ENCODE measurements at places on chromosomes 5 and 9. TPM values are rescaled to one million over a fixed set of nuclear protein-coding genes. Genes with fewer than 3 reads are reported as not detected.

GRCh38 chr9:136779808-136780207, 11.3 kb upstream of the TMEM141 start:
- DNase-seq = no peak

GRCh38 chr5:165892383-165892782, 2387.0 kb downstream of the MAT2B start:
- no peak for DNase-seq

DNA sequence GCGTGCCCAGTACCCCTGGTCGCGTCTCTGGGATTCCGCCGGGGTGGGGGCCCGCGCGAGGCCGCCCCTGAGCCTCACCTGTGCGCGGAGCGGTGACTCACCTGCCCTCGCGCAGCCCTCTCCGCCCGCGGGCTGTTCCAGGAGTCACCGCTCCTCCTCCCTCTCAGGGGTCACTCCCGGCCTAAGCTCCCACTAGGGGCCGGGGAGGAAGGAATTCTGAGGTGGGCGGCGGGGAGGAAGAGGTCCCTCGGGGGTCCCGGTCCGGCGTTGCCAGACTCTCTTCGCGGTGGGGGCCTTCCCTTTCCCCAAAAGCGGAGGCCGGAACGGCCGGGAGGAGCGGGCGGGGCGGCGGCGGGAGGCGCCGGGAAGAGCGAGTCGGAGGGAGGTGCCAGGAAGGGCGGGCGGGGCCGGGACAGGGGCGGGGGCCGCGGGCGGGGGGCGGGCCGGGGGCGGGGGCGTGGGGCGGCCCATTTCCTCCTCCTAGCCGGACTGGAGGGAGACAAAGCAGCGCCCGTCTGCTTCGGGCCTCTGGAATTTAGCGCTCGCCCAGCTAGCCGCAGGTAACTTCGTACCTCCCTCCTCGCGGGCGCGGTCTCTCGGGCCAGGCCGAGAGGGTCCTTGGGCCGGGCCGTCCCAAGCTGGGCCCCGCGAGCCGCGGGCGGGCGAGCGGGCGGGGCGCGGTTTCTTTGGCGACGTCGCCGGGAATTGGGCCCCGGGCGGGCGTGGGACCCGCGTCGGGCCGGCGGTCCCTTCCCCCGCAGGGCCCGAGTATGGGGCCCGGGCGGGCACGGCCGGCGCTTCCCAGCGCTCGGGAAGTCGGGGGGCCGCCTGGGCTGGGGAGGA, at the start of gene CTNNA1:
CTNNA1 (plus strand) TSS at position 475 of the 843 bp plus-strand sequence. CDS start 28,500 bp downstream, outside the sequence.
- peak; percentile 45 for DNase-seq

Gene SAXO1
- total RNA-seq = 0.10 TPM

DNA sequence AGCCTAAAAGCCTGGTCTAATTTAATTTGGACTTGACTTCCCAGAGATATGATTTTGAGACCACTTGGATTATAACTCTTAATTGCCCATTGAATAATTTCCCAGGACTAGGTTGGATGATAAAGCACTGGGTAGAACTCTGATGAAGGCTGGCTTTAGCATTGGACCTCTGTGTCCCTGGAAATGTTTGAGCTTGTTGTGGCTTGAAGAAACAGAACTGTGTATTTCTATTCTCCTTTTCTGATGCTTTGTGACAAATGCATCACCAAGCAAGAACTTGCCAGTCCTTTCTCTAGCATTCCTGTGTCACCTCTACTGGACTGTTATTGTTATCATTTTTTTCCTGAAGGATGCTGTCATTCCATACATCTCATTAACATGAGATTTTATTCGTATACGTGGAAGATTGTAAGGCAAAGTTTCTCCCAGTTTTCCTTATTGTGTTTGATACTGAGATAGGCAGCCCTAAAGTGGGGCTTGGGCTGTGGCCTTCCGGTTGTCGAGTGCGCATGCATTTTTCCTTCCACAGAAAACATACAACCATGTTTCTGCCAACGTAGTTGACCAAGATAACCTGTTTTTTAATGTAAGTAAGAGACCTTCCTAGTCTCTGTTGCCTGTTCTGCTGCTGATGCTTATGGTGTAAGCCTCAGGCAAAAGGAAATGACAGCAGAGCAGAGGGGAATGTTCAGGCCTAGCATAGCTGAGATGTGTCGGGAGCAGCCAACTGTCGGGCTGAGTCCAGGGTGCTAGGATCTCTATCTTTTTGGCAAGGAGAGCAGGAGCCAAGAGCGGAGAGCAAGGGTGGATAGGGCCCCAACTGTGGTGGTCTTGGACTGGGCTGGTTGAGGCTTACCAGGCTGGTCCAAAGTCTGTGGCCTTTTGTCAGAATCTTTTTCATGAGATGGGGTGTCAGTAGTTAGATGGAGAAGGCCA, 2.3 kb downstream of the NTRK2 start:
- DNase-seq = no peak

Gene PDE6A
- total RNA-seq = 0.17 TPM

GRCh38 chr9:136656795-136657611, 5.7 kb upstream of the EGFL7 start:
- no peak for DNase-seq

Gene EQTN
- not detected for total RNA-seq

Gene SIT1
- not detected for total RNA-seq

DNA sequence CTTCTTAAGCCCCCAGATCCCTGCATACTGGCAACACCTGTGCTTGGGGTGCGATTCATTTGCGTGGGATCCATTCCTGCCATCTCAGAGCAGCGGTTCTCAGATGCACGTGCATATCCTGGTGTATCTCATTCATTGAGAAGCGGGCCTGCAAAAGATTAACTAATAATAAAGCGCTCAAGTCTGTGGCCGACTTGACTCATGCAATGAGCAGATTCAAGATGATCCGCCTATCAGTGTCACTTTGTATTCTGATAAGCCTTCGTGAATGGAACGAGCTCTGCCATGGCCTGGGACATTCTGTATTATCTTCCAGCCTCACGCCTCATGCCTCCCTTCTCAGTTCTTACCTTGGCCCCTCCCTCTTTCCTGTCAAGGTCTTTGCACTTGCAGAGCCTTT, 22.3 kb downstream of the C1QTNF2 start:
- DNase-seq = no peak

DNA sequence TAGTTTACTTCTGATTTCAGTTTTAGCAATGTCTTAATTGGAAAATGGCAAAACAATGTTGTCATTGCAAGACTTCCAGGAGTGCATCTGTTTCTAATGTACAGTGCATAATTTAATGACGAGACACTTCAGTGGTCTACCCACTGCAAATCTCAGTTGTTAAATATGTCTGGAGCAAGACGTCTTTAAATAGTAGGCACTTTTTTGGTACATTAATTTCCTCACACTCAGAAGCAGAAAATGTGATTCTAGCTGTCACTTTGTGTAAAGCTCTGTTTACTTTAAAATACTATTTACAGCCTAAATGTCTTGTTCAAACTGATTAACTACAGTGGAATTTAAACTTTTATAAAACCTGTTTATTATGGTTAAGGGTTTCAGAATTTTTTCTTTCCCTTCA, 815.5 kb downstream of the TLE1 start:
- DNase-seq = peak; percentile 80

Gene CORO2A
- total RNA-seq = 11.1 TPM

DNA sequence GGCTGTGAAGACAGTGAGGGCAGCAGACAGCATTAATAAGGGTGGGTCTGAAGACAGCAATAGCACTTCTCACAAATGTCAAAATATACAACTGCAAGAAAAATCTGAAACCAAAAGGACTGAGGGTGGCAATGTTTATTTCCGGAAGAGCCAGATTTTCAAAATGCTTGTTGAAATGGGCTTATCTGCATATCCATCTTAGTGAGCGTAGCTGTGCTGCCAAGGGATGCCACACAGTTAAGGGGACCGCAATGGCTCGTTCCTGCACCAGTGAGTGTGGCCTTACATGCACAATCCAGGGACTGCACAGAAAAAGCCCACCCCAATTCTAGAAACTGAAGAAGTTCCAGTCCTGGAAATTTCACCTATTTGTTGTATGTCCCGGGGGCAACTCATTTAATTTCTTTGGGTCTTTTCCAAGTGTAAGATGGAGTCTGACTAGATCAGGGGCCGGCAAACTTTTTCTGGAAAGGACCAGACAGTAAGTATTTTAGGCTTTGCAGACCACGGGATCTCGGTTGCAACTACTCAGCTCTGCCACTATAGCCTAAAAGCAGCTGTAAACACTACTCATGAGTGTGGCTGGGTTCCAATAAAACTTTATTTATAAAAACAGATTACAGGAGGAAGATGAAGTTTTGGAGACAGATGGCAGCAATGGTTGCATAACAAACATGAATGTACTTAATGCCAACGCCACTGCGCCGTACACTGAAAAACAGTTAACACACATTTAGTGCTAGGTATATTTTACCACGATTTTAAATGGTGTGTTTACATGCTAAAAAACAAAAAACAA, 154.1 kb downstream of the MYO10 start:
- no peak for DNase-seq

Gene DMRTA1
- 6.1 TPM for total RNA-seq

DNA sequence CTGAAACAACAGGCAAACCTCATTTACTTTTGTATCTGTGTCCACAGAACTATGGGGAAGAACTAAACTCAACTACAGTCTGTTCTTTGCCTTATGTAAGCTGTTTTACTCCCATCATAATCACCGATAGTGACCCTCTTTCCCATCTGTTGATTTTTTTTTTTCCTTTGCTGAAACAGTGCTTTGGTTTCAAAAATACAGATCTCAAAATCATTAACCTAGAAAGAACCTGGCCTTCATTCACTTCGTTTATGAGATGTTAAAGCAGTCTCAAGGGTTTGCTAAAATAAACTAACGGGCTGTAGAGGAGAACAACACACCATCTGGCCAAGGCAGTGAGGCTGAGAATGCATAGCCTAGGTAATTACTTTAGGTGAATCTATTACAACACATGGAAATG, 706.6 kb upstream of the ZNF608 start:
- DNase-seq = no peak

Gene GPR151
- total RNA-seq = not detected

DNA sequence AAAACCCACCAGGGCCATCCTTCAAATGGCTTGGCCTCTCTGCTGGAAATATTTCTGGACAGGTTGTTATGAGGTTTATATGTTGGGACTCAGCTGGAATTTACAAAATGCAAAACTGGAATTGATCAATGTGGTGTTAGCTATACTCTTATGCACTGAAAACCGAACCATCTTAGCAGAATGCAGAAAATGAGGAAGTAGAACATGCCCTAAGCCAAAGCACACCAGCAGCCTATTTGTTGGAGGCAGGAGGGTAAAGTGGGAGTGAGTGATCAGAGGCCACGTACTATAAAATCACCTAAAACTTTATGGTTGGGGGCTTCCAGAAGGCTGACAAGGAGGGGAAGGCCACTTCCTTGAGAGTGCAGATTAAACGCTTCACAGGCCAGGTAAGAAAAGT, 63.6 kb upstream of the C5orf63 start:
- DNase-seq = no peak

All from astrocyte (in vitro differentiated cells and primary cell).